Stimulated activated CD8-positive, alpha-beta memory T cell treated with anti-CD3 and anti-CD28 coated beads, Interleukin-2, amount 100 ng/mL, for 1 hour (primary cell): ENCODE measurements at places on chromosomes 1 and 21.

- no peak for DNase-seq
These were observed 94.0 kb upstream of the KCND3 start for GRCh38 chr1:112083487-112083886.

DNA sequence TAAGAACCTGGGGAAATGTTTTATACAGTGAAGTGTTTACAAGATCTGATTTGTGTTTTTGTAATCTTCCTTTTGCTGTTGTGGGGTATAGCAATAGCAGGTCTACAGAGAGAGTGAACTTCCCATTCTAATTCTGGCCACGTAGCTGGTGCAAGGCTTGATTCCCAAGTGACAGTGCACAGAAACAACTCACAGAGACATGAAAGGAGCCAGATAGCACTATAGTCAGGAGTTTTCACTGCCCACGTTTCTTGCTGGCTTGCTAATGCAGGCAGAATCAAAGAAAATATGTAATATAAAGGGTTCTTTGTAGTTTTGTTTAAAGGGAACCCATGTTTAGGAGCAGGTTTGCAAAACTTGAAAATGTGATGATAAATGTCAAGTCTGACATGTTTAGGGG, 170.9 kb upstream of the IVNS1ABP start:
- DNase-seq, result no peak

GRCh38 chr1:99656701-99657100, 10.8 kb downstream of the PALMD start:
- DNase-seq, result no peak

GRCh38 chr1:104574620-104575019, 824.9 kb downstream of the AMY1C start:
- no peak for DNase-seq

DNA sequence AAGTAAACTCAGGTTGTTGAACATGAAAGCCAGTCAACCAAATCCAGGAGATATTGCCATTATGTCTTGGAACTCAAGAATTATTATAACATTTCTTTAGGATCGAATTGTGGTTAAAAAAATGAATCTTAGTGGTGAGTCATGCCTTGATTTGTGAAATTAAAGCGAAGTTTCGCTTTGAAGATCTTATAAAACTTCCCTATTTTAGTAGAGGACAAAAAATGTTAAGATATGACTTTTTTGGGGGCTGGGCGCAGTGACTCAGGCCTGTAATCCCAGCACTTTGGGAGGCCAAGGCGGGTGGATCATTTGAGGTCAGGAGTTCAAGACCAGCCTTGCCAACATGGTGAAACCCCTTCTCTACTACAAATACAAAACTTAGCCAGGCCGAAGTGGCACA, 39.5 kb upstream of the PTBP2 start:
- no peak for DNase-seq

DNA sequence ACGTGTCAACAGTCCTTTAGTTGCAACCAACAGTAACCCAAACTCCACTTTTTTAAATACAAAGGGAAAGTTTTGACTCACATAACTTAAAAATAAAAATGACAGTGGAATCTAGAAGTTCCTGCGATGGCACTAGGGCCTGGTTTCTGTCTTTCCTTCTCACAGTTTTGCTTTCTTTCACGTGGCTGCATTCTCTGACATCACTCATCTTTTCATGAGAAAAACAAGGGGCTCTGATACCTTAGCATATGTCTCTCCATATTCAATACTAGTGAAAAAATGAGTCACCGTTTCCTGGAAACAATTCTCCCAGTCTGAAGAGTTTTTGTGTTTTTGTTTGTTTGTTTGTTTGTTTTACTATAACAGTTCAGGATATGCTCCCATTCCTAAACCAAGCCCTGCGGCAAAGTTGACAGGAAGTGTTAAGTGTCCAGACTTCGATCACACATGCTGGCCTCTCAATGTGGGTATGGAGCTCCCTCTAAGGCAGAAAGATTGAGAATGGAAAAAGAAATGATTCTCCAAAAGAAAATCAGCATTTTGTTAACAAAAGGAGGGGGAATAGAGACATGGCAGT, 483.3 kb downstream of the TTLL7 start:
- no peak for DNase-seq

DNA sequence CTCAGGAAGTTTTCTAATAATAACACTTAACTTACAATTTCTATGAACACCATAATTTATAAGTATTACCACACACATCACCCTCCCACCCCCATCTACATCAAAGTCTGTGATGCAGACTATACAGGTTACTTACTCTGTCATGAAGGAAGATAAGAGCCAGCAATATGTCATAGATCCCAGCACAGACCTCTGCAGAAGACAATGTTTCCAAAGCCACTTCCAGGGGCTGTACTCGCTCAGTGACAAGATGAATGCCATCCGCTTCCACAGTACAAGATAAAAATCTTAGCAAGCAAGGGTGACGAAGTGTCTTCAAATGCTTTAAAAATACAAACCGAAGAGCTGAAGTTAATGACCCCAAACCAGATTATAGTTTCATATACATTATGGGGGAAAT, 15.2 kb downstream of the SCYL3 start:
- DNase-seq, result no peak

DNA sequence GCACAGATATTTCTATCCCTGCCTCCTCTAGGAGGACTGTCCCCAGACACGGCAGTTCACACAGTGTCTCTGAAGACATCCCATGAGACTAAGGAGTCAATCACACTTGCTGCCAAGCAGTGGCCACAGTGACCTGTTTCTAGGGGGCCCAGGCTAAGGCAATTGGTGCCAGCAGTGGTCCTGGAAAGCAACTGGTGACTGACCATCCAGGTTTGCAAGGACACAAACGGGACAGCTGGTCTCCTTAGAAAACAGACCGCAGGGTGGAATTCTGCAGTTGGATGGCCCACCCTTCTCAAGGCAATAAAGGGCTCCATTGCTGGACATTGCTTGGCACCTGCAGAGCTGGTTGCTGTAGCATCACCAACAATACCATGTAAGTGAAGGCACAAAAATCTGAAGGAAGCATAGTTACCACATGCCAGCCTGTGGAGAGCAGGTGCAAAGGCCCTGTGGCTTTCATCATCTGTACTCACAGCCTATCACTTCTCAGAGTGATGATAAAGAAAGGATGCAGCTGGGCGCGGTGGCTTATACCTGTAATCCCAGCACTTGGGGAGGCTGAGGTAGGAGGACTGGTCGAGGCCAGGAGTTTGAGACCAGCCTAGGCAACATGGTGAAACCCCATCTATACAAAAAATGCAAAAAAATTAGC, 81.5 kb downstream of the STUM start:
- DNase-seq, result no peak

DNA sequence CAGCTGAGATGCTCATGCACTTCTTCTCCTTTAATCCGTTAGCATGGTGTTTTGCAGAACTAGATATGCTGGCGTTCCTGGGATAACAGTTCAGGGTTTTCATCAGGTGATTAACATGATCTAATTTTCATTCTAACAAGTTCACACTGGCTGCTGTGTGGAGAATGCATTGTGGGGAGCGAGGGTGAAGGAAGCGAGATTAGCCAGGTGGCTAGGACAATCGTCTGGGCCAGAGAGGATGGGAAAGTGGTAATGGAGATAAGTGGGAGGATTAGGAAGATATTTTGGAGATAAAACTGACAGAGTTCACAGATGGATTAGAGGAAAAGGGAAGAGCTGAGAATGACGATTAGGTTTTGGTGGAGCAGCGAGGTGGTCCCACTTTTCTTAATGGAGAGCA, 138.1 kb upstream of the MAGI3 start:
- no peak for DNase-seq

DNA sequence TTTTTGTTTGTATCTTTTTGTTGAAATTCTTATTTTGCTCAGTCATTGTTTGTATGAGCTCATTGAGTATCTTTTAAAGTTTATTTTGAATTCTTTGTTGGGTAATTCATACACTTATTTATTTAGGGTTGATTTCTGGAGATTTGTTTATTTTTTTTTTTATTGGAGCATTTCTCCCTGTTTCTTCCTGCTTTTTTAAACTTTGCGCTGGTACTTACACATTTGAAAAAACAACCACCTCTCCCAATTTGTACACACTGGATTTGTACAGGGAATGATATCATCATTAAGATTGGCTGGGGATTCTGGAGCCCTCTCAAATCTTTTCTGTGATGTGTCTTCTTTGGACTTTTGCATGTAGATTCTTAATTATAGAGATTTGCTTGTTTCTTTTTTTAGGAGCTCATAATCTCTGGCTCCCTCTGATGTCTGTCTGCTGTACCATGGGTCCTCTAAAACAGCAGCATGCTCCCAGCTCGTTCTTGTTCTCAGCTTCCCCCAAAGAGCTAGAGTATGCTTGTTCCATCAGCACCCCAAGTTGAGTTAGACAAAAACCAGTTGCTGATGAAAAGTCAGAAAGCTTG, 310.7 kb downstream of the DUSP10 start:
- DNase-seq, result no peak

DNA sequence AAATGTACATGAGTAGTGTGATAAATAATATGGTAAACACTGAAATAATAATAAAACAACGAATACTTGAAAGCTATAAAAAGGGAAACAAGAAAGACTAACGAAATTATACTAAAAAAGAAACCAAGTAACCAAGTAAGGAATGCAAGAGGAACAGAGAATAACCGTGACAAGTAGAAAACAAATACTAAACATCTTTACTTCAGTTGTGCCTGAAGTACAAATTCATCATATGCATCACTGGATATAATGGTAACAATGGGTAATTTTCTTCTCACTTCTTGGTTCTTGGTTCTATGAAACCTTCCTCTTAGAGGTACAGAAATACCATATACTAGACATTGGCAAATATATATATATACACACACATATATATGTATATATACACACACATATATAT, 1093.6 kb upstream of the B3GALT2 start:
- DNase-seq, result no peak

DNA sequence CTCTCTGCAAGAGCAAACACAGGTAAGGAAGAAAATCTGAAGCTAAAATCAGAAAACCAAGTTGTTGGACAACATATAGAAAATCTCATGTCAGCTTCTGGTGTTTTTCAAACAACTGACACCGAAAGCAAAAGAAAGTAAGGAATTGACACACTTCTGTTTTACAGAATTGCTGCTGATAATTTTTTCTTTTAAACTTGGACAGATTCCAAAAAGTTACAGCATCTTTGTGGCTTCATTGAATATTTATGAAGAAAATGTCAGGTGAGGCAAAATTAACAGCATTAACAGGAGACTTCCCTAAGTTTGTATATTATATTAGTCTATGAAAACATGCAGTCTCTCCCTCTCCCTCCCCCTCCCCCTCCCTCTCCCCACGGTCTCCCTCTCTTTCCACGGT, 14.9 kb upstream of the CTSS start:
- no peak for DNase-seq

DNA sequence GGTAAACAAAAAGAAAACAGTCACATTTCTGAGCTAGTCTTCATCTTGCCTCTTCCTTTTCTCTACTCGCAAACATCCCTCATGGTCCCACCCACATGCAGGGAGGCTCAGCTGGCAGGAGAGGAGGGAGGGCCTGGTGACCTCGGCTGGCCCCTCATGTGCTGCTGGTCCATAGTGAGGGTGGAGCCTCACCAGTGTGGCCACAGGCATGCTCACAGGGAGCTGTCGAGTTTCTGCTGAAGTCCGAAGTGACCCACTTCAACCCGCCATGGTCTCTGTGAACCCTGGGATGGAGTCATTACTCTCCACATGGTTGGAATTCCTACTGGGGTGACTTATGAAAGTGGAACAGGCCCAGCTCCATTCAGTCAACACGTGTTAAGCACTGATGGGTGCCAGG, 253.4 kb downstream of the RHOU start:
- DNase-seq, result no peak

DNA sequence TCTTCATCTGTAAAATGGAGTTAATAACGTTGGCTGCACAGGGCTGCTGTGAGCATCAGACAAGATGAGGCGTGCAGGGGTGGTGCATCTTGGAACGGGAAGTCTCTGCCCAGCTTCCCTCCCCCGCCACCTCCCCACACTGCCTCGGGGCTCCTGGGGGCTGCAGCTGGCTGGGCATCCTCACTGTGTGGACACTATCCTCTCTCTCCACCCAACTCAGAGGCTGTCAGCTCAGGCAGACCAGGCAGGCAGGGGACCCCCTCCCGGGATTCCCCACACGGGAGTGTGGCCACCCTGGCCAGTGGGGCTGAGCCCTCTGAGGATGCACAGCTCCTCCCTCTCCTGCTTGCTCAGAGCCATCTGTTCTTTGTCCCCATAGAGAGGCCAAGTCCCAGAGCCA, 122.7 kb downstream of the CCDC185 start:
- DNase-seq, result no peak

DNA sequence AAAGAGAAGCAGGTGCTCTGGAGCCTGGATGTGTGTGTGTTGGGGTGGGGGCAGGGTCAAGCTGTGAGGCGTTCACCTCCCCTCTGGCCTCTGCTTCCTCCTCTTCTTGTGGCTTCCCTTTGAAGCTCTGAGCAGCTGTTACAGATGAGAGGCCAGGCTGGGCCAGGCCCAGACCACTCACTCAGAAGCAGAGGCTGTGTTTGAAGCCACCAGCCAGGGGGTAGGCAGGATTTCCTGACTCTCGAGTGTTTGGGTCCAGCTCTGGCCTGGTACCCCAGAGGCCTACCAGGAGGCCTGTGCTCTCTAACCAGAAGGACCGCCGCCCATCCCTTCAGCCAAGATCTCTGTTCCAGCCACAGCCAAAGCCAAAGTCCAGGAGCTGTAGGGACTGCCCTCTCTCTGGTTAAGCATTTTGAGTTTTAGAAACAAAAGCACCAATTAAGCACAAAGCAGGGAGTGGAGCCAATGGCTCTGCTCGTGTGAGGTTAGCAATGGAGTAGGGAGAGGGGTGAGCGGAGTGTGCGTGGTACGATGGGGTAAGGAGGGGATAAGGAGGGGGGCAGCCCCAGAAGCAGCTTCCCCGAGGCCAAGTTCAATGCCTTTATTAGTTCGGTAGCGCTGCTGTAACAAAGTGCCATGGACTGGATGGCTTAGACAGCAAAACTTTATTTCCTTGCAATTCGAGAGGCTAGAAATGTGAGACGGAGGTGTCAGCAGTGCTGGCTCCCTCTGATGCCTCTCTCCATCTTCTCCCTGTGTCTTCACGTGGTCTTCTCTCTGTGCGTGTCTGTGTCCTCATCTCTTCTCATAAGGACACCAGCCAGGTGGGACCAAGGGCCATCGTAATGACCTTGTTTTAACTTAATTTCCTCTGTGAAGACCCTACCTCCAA, 20.5 kb downstream of the RCSD1 start:
- no peak for DNase-seq

GRCh38 chr21:46189213-46189958, 5.1 kb upstream of the SPATC1L start:
- no peak for DNase-seq

GRCh38 chr21:17660452-17660851, 47.8 kb upstream of the BTG3 start:
- DNase-seq, result no peak

DNA sequence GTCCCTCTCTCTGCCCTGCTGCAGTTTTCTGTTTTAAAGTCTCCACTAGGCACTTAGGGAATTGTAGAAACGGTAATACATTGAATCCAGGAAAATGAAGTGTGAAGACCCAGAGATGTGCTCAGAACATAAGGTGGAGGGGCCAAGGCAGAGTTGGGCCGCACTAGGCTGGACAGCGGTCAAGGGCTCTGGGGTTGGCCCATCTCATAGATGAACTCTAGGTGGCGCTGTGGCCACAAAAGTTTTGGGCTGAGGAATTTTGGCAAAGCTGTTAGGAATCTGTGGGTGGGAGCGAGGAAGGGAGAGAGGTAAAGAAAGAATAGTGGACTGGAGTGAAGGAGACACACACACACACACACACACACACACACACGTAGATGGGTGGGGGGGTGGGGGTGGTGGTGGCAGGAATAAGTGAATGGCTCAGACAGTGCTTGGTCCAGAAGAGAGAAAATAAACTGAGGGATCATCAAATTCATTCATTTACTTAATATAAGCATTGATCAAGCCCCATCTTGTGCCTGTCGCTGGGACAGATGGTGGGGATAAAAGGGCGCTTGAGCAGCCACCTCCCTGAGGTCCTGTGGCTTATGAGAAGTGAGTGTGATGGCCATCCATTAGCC, 258.5 kb downstream of the TRABD2B start:
- no peak for DNase-seq
